ENCODE measurements at places on chromosomes 6 and 20.

GRCh38 chr6:90284236-90285041, 12.2 kb downstream of the BACH2 start:
- peak; percentile 54 for DNase-seq

DNA sequence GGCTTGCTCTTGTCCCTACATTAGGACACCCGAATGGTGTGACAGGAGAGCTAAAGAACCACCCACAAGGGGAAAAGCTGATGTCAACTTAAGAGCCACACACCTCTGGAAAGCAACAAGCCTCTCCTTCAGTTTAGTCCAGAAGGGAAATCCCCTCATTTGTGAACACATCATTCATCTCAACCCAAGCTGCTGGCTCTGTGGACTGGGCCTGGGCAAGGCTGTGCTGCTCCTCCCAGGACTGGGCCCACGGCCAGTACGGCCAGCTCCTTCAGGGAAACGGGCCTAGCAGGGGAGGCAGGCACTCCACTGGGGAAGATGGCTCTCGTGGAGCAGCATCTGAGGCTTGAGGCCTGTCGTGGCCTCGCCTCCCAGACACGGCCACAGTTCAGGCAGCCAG, 12.8 kb upstream of the SLC4A11 start:
- no peak for DNase-seq

DNA sequence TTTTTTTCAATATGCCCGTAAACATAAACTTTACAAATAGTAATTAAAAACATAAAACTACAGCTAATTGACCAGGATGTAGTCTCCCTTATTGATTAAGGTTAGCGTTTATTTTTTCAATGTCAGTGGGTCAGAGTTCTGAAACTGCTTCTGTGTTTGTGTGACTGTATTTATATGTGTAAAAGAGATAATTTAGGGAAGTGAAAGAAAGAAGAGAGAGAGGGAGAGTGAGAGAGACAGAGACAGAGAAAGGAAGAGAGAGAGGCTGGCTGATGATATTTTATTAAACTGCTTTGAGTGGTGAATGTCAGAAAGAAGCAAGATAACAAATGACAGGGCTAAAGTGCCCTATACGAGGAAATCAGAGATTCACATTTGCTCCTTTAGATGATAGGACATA, 266.1 kb upstream of the PTCHD4 start:
- DNase-seq, result no peak

GRCh38 chr20:51562332-51563173, 20.0 kb upstream of the NFATC2 start:
- DNase-seq, result no peak

GRCh38 chr6:116528780-116529179, 16.7 kb downstream of the TRAPPC3L start:
- no peak for DNase-seq

DNA sequence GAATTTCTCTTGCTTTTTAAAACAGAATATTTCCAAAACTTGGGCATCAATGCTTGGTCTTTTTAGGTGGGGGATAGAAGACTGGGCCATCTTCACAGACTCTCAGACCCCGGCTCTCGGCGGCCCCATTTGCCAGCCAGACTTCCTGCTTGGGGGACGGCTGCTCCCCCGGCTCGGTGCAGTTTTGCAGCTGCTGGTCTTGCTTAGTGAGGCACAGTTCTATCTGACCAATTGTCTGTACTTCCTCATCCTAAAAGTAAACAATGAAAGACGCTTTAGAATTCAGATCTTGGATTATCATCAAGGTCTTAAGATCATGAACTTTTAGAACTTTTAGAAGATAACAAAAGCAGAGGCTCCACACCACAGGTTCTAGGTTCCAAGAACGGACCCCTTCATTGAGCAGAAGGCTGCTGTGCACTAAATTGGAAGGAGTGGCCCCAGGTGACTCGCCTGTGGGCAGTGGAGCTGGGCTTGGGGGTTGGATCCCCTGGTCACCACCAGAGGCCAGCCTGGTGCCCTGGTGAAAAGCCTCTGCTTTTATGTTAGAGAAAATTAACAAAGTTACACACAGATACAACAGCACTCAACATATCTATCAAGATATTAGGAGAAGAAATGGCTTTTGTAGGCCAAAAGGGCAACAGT, 26.7 kb downstream of the RNASET2 start:
- DNase-seq, result no peak

DNA sequence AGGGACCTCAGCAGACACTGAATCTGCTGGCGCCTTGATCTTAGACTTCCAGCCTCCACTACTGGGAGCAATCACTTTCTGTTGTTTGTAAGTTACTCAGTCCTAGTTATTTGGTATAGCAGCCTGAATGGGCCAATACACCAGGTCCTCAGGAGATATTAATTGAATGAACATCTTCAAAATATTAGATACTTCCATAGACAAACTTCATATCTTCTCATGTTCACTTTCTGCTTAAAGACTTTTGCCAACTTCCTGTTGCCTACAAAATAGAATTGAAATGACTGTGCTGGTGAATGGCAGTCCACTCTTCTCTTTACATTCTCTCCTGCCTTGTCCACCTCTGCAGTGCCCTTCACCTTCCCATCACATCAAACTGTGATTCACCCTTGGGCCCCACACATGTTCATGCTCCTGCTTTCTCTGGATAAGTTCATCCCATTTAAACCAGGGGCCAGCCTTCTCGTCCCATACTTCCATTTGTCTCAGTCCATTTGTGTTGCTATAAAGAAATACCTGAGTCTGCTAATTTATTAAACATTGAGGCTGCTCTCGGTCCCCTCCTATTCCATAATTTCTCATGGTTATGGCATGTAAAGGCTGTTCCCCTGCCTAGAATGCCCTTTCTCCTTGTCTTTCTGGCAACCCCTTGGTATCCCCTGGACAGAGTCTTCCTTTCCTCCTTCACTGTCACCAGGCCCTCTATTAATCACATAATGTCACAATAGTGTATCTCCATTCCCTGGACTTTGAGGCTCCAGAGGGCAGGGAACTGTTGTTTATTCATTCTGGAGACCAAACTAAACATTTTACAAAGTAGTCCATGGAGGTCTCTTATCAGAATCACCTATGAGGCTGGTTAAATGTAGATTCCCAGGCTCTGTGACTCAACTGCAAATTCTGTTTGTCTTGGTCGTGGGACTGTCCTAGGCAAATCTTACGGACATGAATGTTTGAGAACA, 148.3 kb upstream of the TMEM170B start:
- no peak for DNase-seq

GRCh38 chr20:61340157-61340556, 88.1 kb downstream of the CDH4 start:
- DNase-seq, result no peak

DNA sequence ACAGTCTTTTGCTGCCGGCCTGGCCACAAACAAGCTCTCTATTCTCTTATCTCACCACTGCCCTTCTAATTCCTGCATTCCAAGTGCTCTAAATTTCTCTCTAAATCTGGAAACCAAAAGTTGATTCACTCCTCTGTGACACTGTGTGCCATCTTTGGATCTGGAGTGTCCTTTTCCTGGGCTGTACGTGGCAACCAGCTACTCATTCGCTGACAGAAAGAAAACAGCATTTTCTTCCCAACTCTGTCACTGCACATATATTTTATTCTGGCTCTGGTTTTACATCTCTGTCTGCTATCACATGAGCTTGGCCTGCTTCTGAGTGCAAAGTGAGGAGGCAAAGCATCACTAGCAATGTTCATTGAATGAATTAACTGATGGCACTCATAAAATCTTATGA, 397.2 kb upstream of the MAP3K7 start:
- no peak for DNase-seq

DNA sequence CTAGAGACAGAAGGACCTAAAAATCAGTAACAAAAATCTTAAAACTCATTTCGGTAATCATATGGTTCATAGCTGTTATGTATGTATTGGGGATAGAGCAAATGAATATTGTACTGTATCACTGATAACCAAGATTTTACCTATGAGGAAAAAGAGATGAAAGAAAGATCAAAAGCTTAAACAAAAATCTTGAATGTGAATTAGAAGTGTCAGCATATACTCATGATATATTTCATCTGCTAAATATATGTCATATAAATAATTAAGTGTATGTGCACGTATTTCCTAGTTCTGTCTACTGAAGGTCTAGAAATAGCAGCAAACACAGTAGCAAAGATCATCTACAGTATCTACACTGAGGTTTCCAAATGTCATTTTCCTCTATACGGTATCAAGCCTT, 299.8 kb downstream of the BTBD9 start:
- no peak for DNase-seq

- no peak for DNase-seq
These were observed 230.7 kb downstream of the NFATC2 start for GRCh38 chr20:51311636-51312479.

- no peak for DNase-seq
These were observed 17.9 kb downstream of the MDFI start for GRCh38 chr6:41656002-41656691.

DNA sequence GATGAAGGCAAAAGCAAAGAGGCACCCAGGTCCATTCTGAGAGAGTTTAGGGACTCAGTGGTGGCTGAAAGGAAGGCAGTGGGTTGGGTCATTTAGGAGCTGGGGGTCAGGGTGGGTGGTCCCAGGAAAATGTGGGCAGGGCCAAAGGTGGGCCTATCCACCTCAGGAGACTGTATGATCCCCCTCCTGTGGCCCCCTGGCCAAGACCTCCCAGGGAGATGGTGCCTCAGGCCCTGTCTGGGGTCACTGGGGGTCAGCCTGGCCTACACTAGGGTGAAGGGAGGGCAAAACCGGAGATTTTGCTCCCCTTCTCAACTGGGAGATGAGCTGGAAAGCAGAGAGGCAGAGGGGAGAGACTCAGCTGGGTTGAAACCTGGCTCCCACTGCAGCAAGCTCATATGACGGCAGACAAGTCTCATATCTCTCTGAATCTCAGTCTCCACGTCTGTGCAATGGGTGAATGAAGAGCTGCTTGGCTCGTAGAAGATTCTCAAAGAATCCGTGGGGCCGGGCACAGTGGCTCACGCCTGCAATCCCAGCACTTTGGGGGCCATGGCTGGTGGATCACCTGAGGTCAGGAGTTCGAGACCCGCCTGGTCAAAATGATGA, 11.5 kb upstream of the BAK1 start:
- no peak for DNase-seq

GRCh38 chr6:17179530-17180073, 77.8 kb downstream of the STMND1 start:
- DNase-seq, result no peak

GRCh38 chr20:38426006-38426897, 8.9 kb downstream of the SNHG17 start:
- no peak for DNase-seq

DNA sequence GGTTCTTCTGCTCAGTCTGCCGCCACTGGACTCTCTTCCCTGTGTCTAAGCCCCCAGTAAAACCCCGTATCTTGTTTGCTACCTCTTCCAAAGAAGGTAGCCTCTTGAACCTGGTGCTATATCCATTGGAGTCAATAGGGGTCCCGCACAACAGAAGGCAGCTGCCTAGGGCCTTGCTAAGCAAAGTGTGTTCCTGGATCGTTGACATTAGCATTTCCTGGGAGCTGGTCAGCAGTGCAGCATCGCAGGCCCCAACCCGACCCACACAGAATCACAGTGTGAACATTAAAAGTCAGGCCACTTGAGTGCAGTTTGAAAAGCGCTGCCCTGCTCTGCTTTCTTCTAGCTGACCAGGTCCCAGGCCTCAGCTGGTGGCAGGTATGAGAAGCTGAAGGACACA, 2.9 kb downstream of the ADA start:
- no peak for DNase-seq

GRCh38 chr6:20312606-20313005, 89.1 kb upstream of the E2F3 start:
- no peak for DNase-seq

DNA sequence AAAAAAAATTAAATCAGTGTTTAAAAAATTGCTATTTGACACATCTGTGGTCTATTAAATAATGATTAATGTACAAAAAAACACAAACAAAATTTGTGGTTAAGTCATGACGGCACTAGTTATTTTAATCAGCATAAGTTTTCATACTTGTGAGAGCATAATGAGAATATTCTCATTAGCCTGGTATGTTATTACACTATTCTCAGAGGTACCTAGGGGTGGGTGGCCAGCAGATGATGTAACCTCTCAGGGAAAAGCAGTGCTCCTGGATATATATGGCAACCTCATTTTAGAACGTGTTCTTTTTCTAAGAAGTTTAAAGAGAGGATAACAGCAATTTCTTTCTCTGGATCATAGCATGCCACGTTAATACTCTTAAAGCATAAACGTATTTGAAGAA, 109.2 kb downstream of the GJA1 start:
- DNase-seq, result no peak

GRCh38 chr6:112906726-112907125, 559.6 kb downstream of the RFPL4B start:
- DNase-seq, result no peak

DNA sequence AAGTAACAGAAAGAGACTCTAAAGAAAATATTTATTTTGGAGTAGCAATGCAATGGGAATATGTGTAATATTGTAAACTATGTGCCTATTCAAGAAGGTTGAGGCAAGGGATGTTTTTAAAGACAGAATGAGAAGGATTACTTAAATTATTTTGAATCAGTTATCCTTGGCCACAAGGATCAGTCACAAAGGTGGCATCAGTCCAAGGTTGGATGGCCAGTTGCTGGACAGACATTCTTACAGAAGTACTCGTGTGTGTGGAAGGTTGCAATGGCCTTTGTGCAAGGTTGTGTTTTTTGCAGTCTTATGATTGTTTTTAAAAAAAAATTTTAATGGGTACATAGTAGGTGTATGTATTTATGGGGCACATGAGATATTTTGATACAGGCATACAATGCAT, 2.0 kb downstream of the QRSL1 start:
- DNase-seq, result no peak

GRCh38 chr20:61929561-61929960, 136.1 kb downstream of the TAF4 start:
- no peak for DNase-seq

DNA sequence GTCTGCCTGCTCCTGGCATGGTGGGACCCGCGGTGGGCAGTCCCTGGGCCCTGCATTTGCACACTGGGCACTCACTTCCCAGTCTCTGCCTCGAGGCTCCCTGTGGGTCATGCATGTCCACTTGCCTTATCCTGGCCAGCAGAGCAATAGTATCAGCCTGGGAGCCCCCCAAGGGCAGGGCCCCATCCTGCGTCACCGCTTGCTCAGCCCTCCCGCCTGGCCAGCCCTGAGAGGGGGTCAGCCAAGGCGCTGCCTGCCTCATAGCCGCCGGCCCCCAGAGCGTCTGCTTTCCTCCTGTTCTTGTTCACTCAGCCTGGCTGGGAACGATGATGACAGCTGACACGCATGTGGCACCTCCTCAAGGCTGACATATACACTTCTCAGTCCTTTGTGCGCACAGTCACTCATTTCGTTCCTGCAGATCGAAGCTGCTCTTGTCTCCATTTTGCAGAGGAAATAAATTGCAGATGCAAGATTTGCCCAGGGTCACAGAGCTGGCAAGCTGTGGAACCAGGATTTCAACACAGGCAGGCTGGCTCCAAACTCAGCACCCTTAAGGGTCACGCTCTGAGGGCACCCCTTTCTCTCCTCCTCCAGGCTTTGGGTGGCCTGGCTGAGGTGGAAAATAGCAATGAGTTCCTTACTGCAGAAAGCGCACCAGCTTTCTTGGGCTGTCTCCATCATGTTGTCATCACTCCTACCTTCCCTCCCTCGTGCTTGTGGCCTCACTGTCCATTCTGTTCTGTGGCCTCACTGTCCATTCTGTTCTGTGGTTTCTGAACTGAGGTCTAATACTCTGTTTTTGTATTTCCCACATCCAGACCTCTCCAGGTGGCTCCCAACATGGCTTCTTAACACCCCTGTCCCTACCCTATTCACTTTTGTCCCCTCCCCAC, 17.2 kb downstream of the KCNK17 start:
- DNase-seq, result no peak

All from CD4-positive, alpha-beta T cell treated with Interleukin-12 subunit alpha and Interleukin-12 subunit beta, for 1 hour (primary cell).